Activated gamma-delta T cell (primary cell): ENCODE measurements at places on chromosomes 5 and 9.

DNA sequence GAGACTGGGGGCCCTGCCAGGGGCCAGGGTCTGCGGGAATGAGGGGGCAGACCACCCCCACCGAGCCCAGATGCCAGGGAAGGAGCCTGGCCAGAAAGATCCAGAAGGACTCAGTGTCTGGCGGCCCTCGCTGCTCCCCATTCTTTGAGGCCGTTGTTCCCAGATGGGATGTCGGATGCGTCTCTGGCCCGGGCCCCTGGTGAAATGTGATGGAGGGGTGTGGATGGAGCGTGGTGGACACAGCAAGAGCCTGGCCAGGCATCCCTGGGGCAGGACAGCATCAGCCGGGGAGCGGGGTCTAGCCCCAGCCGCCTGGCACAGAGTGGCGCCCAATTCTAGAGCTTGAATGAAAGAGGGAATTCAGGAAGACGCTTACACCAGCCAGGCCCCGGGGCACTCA is 46.2 kb upstream of the NKD2 start:
- no peak for DNase-seq

- no peak for DNase-seq
Observed at GRCh38 chr9:130522233-130522808, 57.1 kb upstream of the FUBP3 start.

DNA sequence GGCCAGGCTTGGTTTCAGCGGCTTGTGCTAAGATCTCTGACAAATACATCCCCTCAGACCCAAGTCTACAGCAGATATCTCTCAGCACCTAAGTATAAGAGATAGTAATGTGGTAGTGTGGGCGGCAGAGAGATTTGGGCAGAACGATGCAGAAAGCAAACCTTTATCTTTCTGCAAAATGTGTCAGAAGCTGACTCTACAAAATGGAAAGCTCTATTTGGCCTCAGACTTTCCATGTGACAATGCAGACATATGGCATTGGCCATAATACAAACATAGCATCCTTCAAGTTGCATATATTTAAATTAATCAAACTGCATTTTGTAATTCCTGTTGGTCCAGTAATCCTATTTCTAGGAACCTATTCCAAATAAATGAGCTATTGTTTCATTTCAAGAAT is 102.5 kb upstream of the RAI14 start:
- no peak for DNase-seq

DNA sequence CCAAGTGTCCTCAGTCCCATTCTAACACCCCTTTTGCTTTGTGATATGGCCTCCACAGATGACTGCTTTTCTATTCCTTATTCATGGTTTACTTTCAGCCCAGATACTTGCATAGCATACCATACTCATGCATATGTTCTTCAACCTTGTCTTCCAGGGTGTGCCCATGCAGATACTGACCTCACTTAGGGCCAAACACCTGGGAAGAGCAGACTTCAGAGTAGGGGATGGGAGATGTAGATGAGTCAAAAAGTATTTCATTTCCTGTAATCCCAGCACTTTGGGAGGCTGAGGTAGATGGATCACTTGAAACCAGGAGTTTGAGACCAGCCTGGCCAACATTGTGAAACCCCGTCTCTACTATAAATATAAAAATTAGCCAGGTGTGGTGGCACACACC is 58.3 kb downstream of the NRG2 start:
- DNase-seq = no peak

- no peak for DNase-seq
Observed at GRCh38 chr5:41751867-41752266, 118.4 kb downstream of the OXCT1 start.

DNA sequence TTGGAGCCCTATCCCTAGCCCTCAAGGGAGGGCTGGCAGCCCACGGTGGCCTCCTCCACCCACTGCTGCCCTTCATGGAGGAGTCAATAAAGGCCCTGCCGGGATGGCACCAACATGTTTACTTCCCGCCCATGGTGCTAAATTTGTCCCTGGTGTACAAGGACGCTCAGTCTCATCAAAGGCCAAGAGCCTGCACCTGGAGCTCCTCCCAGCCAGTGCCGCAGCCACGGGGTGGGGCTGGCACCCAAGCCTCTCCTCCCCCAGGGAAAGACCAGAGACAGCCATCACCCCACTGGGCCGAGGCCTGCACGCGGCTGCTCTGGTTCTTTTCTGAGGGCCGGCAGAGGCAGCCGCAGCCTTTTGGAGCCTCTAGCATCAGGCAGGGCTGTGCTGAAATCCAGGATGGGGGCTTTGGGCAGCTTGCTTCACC is 34.8 kb upstream of the RXRA start:
- DNase-seq = no peak

GRCh38 chr9:127937388-127938297 is at the start of gene DPM2:
Gene DPM2 (minus strand): TSS chr9:127937854. CDS start chr9:127937820, 34 bp downstream.
- peak; percentile 67 for DNase-seq

DNA sequence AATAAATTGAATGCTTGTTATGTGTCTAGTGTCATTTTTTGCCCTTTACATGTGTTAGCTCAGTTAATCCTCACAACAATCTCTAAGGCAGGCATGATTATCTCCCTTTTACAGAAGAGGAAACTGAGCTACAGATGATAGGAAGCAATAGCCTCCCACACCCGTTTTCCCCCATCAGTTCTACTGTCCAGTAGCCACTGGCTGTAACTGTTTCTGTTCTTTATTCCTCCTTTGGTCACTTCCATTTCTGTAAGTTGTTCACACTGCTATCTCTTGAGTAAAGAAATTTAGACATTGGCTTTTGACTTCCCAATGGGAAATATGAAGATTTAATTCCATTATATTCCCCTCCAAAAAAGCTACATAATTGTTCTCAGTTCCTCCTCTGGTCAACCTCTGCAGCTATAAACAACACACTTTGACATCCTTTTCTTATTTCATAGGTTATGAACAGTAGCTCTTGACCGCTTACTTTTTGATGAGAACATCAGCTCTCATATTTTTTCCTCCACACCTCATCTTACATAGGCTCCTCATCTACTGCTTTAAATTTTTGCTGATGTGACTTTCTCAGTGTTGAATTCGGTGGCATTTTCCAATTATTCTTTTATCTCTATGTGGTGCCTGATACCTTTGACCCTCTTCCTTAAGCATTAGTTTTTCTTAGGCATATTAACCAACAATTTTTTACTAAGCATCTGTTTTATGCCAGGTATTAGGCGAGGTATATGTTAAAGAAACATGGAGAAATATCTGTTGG is 21.4 kb downstream of the SPZ1 start:
- DNase-seq = no peak
